ENCODE measurements at places on chromosomes 1 and 21.
A peak's percentile ranks its signal among the peaks of the same experiment; 100 is the strongest.

- DNase-seq = no peak
Measured at GRCh38 chr1:232383455-232384123, 246.3 kb downstream of the SIPA1L2 start.

DNA sequence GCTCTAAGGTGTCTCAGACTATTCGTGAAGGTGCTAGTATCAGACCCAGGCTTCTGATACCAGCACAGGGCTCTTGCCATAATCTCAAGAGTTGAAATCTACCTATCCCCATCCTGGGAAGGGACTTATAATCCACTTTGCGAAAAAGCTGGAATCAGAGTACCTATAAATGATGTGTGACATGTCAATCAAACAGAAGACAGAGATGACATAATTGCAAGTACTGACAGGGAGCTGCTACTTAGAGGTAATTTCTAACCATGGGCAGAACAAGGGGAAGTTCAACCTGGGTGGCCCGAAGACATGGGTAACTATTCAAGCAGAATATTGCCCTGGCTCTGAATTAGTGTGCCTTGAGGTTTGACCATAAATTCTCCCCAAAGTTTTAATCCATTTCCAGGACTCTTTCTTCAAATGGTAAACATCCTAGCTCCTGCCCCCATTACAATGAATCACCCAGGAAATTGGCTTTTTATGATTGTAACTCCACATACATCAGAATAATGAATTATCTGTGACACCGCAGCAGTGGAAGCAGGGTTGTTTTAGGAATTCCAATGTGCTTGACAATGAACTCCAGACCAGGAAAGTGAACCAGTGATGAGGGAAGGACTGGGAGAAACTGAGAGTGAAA, 37.2 kb downstream of the KANK4 start:
- no peak for DNase-seq

GRCh38 chr1:228940926-228941325, 205.6 kb downstream of the RHOU start:
- no peak for DNase-seq

DNA sequence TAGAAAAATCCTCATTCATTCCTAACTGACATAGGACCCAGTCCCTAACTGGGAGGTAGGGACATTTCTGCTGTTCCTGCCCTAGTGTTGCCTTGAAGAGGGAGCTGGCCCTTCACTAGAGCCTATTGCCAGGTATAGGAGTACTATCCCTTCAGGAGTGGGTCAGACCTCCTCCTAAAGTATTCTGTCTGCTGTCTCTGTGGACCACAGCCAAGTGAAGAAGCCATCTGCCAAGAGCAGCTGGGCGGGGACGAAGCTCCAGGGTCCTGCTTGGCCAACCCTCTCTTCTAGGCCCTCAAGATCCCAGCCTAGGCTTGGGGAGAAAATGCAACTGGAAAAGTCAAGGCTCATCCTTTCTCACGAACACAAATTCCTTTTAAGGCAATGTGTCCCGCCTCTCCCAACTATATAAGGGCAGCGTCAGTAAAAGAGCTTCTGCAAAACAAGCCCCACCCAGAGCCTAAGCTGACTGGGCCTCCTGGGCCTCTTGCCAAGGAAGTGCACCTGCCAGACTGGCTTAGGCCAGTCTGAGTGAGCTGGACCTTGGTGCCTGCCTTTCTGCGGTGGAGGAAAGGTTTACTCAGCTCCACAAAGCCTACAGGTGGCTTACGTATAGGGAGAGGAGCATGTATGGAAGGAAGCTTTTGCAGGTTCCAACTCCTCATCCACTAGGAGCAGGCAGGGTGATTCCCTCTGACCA, 638 bp upstream of the TUFT1 start:
- DNase-seq = peak; percentile 63

DNA sequence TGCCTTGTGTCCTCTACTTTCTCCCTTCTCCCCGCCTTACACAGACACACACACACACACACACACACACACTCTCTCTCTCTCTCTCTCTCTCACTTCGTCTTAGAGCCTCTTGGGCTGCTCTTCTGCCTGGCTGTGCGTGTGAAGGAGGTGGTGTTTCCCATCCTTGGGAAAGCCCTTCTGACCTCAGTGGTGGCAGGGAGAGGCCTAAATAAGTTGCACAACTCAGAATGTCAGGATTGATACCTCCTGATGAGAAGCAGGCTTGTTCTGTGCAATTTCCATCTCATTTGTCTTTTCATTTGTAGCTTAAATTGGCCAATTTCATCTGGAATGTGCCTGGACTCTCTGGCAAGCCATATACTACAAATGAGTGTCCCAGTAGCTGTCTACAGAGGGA, 25.0 kb downstream of the LRRN2 start:
- no peak for DNase-seq

- DNase-seq = no peak
Measured at GRCh38 chr1:193685986-193686385, 499.6 kb upstream of the B3GALT2 start.

- DNase-seq = no peak
Measured at GRCh38 chr1:97073936-97074335, 352.4 kb downstream of the PTBP2 start.

DNA sequence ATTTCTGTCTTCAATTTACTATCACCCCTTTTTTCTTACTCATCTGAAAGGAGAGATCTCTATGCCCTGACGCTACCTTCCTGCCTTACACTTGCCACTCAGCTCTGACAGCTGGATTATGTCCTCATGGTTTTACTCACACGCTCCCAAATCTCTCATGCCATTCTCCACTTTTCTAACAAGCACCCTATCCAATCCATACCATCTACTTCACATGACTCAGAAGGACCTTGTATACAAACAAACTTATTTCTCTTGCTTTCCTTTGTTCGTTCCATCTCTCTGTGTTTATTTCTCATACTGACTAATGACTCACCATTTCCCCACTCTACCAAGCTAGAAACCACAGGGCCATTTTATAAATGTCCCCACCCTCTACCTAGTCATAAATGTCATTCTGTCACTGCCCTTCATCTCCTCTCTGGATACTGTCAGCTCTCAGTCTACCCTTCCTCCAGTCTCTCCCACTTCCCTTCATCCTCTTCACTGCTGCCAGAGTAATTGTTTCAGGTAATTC, 87.3 kb downstream of the USP24 start:
- DNase-seq = no peak

GRCh38 chr1:56397811-56398231, 181.5 kb downstream of the PLPP3 start:
- no peak for DNase-seq

- peak; percentile 29 for DNase-seq
Measured at GRCh38 chr1:61056573-61057439, 25.6 kb upstream of the NFIA start.

GRCh38 chr1:29648798-29649188, 412.5 kb downstream of the PTPRU start:
- no peak for DNase-seq

- DNase-seq = no peak
Measured at GRCh38 chr1:115364780-115365155, 26.7 kb upstream of the NGF start.

- no peak for DNase-seq
Measured at GRCh38 chr1:228763561-228763960, 28.3 kb downstream of the RHOU start.

- DNase-seq = no peak
Measured at GRCh38 chr1:98783821-98784220, 122.3 kb downstream of the SNX7 start.

All from CD4-positive, alpha-beta T cell treated with Interleukin-15 for 1 hour (primary cell).